ENCODE measurements at places on chromosomes 7 and 10. TPM values are rescaled to one million over a fixed set of nuclear protein-coding genes. Genes with fewer than 3 reads are reported as not detected.

IL6 gene
- 6.5 TPM for total RNA-seq

DNA sequence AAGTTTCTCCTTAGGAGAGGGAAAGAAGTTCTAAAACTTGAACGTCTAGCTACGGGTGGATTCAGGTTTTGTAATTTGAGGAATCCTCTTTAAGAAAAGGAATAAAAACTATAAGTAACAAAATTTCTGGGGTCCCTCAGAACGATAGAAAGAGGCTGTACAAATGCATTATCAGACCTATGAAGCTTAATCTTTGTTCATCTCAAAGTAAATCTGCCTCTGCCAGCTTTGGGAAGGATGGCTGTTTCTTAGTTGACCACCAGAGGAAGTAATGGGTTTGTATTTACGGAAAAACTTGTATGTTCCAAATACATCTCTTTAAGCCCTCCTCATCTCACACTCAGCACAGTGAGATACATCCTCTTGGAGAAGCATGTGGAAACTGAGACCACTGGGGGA lies 864 bp downstream of the PSTK start:
- no peak for DNase-seq

GRCh38 chr7:44189993-44190872 lies 994 bp upstream of the GCK start:
- peak; percentile 33 for DNase-seq

DNA sequence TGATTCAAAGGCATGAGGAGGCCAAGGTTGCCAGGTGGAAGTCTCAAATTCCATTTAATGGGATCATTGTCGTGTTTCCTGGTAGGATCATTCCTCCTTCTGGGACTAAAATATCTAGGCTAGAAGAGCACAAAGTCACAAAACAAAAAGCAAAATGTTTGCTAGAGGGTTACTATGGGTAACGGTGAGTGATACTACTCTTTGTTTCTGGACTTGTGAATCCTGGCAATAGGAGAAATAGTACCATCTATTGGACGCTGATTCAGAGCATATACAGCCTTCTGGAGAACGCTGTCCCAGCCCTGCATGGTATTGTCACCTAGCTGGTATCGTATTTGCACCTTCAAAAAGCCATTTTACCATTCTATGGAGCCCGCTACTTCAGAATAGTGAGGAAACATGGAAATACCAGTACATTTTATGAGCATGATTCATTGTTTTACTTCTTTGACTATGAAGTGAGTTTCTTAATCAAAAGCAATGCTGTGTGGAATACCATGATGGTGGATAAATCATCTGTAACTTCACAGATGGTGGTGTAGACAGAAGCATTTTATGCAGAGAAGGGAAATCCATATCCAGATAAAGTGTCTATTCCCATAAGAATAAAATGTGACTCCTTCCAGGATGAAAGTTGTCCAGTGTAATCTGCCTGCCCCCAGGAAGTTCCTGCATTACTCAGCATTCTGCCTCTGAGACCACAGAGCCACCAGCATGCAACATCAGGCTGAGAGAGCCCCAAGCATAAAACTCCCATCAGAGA lies 361.0 kb downstream of the ETV1 start:
- no peak for DNase-seq

DNA sequence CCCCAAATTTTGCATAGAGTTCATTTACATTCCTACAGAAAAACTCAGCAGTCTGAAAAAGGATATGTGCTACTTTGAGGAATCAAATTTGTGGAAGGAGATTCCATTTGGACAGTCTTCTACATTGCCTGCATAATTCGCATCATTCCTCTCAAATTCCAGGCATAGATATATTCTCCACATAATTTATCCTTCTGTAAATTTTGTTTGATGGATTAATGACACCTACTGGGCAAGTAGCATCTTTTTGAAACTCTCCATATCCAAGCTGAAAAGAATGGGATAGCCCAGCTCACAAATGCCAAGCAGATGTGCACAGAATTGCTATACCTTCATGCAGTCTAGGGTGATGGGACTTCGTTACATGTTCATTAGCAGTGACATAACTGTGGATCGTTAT lies 515.3 kb downstream of the AUTS2 start:
- DNase-seq = no peak

COL28A1 gene
- total RNA-seq = 0.61 TPM

GRCh38 chr10:24513155-24513554 lies 210.5 kb downstream of the ARHGAP21 start:
- DNase-seq = no peak

SEMA4G gene
- total RNA-seq = 6.7 TPM

PAX2 gene
- not detected for total RNA-seq

SLC18A3 gene
- not detected for total RNA-seq

DNA sequence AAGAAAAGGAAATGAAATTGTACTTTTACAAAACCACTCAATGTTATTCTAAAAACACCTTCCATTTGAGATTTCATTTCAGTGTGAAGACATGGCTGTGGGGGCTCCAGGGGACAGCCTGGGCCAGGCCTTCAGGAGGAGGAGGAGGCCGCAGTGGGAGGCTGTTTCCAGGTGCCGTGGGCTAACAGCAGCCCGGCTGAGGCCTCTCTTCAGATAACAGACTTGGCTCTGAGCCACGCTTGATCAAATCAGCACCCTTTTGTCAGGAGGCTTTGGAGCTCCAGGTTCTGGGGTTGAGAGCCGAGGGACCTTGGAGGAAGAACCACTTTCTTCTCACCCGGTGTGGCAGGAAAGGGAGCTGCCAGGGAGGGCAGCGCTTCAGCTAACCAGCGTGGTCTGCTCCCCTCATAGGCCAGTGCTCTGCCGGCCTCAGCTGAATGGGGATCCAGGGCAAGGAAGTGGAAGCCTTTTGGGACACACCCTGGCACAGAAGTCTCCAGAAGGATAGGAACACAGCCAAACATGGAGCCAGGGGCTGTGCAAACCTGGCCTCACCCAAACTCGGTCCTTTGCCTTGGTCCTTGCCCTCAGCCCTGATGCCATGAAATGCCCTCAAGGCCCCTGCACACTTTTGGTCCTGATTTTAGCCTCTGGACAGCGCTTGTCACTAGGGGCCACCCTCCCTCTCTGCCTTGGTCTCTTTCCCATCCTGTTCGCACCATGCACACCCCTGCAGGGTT lies 23.5 kb upstream of the CHST15 start:
- DNase-seq = no peak

GRCh38 chr7:91600112-91600511 lies 280.4 kb downstream of the MTERF1 start:
- no peak for DNase-seq

DNA sequence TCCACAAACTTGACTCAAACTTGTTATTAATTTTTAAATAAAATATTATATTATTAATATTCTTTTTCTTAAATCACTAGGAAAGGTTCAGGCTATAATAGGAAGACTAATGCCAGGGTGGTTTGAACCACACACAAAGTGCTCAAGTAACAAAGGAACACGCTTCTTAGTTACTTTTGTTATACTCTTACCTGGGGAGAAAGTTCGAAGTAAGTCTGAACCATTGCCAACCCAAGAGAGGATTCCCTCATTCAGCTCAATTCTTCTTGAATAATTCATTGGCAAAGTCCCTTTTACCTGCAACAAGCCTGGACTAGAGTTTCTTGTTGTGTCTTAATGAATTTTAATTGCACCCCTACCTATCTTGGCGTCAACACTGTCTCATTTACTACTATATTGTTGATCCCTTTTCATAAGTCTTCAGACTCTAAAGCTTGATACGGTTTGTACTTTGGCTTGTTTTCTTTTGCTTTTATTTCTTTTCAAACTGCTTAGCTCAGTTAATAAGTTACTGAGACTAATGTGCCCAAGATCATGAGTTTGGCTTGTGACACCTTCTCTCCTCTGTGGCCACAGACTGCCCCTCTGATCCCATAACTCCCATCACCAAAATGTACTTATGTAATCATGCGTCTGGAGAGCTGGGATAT lies 10.2 kb upstream of the C10orf67 start:
- DNase-seq = no peak

DNA sequence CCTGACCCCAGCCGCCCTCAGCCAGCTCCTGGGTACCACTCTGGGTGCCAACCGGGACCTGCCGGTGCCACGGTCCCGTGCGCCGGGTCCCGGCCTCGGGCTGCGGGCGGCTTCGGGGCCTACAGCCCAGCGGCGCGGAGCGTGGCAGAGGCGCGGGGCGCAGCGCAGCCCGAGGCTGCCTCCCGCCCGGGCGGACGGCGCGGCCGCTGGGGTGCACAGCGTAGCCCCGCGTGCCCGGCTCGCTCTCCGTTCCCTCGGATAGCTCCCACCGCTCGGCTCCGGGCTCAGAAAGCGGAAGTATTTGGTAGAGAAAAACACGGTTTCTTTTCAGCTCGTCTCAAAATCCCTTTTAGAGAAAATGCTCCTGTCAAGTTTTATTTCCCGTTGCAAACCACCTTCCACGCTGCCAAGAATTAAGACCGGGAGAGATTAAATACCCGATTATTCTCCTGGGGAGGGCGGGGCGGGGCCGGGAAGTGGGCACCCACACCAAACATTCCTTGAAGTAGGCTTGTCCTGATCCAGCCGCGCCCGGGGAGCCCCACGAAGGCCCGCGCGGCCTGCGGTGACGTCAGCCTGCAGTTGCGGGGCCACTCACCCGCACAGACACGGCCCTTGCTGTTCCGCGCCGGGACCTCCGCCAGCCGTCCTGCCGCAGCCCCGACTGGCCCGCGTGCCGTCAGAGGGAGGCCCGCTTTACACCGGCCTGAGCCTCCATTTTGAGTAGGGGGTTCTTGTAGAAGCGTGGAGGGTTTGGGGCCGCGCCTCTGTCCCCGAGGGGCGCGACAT lies 7.2 kb downstream of the HOXA13 start:
- DNase-seq = peak; percentile 69

GRCh38 chr10:98433881-98434732 lies 12.6 kb downstream of the HPS1 start:
- no peak for DNase-seq
